Naive B cell (primary cell): ENCODE measurements at places on chromosomes 6 and 20. TPM values are rescaled to one million over a fixed set of nuclear protein-coding genes. Genes with fewer than 3 reads are reported as not detected.

The BHLHE23 gene
- polyA plus RNA-seq, result not detected

The SLC26A8 gene
- polyA plus RNA-seq, result not detected

DNA sequence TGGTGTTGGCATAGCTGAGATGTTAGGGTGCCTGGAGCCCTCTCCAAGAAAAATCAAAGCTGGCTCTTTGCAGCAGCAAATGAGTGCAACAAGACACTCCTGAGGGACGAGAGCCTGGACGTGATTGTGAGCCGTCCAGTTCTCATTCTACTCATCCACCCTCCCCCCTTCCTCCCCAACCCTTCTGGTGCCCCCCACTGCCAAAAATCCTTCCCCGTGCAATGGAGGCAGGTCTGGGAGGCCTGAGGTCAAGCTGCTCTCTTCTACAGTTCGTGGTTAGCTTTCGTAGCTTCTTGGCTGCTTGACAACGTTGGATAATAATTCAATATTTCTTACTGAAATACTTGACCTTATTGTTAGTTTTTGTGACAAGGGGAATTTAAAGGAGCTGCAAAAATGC is 185.3 kb upstream of the SUPT3H start:
- DNase-seq, result no peak

- DNase-seq, result no peak
These were observed 118.8 kb upstream of the ARID1B start for GRCh38 chr6:156658186-156658965.

GRCh38 chr6:160387916-160388643 is 39.9 kb downstream of the SLC22A3 start:
- no peak for DNase-seq

DNA sequence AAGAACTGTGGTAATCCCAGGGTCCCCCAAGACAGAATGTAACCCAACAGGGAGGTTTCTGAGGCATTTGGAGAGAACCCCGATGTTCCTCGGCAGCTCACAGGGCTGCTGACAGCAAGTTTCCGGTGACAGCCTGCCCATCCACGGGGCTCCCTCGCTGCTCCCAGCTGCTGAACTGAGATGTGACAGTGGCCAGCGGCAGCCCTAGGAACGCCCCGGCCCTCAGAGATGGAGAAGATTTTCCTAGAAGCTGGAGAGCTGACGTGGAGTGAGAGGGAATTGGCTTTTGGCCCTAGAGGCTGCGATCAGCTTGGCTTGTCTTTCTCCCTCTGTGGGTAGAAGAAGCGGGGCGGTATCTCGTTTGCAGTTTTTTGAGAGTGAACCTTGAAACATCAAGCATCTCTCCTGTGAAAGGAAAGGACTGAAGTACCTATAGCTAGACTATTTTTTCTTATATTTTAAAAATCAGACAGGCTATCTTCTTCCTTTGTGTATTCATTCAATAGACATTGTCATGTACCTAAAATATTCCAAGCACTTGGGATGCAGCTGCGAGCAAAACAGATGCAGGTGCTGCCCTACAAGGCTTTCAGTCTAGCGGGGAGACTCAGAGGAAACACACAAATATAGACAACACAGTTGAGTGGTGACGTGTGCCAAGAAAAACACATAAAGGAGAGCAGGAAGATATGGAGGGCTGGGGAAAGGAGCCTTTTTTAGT is 28.4 kb upstream of the NFATC2 start:
- DNase-seq, result no peak

GRCh38 chr6:36095497-36096391 is 34.6 kb upstream of the MAPK13 start:
- no peak for DNase-seq

DNA sequence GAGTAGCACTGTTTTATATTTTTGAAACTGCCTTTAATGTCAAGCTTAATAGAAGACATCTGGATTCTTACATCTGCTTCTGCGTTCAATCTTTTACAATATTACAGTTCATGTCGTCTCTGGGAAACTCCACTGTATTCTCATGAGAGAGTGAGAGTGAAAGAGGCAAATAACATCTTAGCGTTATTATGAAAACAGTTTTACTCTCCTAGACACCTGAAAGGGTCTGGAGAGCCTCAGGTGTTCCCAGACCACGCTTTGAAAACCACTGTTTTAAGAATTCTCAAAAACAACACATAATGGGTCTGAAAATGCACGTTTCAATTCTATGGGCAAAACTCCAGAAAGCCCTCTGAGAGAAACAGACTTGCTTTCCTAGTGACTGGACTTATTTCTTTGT is 63.3 kb downstream of the ARHGAP18 start:
- DNase-seq, result no peak

- DNase-seq, result no peak
These were observed 345.1 kb upstream of the AGPAT4 start for GRCh38 chr6:161618831-161619454.

DNA sequence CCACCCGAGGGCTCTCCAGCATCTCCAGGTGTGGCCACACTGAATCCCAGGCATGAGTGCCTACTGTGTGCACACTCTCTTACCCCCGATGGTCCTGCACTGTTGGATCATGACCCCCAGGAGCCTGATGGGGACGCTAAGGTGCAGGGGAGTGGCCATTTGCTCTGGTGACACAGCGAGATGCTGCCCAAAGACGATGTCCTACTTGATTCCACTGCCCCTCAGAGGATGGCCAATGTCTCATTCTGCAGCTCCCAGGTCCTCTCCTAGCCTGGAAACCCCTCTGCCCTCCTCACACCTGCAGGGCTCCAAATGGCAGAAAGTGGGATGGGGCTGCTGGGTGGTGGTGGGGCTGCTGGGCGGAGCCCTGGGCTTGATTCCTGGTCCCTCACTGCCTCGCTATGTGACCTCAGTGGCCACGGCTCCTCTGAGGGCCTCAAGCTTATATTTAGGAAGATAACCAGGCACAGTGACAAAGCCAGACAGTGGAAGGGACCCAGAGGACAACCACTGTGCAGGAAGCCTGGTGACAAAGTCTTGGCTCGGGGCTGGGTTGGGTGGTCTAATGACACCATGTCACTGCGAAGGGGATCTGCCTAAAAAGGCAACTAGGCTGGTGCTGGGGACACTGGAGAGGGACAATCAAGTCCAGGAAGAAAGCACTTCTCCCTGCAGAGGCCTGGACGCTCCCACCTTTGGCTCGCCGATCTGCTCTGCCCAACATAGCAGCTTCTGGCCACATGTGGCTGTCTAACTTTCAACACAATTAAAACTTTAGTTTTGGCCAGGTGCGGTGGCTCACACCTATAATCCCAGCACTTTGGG is 28.4 kb downstream of the TGM2 start:
- no peak for DNase-seq

GRCh38 chr20:58896820-58897219 is 44.3 kb downstream of the GNAS start:
- DNase-seq, result no peak

GRCh38 chr6:139583420-139583819 is 209.0 kb upstream of the CITED2 start:
- DNase-seq, result no peak
